Activated CD4-positive, alpha-beta memory T cell treated with anti-CD3 and anti-CD28 coated beads, Interleukin-2, amount 10 ng/mL, durations not matched to agents 7 days and 5 days (primary cell): ENCODE measurements at places on chromosomes 13 and 19.

- DNase-seq = no peak
Measured at GRCh38 chr13:113922412-113923118, 51.3 kb downstream of the C13orf46 start.

- no peak for DNase-seq
Measured at GRCh38 chr13:107580741-107581412, 634.5 kb downstream of the LIG4 start.

DNA sequence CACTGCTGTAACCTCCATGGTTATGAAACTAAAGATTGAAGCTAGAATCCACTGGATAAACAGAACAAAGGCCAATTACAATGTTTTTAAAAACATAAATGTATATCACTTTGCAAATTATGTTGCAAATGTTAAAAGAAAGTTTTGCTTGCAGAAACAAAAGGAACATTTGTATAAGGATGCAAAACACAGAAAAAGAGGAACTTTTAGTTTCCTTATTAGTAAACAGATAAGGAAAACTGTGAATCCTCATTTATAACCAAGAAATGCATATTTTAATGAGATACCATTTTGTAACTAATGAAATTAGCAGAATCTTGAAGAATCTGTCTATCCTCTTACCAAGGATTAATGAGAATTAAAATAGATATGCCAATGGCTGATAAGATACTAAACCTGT lies 32.3 kb downstream of the LPAR6 start:
- no peak for DNase-seq

DNA sequence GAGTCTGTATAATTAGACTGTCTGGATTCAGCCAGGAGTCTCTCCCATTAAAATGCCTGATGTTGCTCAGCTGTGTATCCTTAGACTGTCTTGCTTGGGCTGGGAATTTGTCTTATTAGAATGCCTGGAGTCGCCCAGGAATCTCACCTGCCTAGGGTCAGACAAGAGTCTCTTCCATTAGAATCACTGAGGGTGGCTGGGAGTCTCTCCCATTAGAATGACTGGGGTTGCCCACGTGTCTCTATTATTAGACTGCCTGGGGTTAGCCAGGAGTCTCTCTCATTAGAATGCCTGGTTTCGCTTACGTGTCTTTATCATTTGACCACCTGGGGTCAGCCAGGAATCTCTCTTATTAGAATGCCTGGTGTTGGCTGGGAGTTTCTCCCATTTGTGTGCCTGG lies 1450.0 kb downstream of the UQCRFS1 start:
- no peak for DNase-seq

- DNase-seq = peak; percentile 67
Measured at GRCh38 chr19:35000647-35001501, 751 bp downstream of the GRAMD1A start.

- peak; percentile 40 for DNase-seq
Measured at GRCh38 chr19:6108721-6109633, 1.3 kb downstream of the RFX2 start.

DNA sequence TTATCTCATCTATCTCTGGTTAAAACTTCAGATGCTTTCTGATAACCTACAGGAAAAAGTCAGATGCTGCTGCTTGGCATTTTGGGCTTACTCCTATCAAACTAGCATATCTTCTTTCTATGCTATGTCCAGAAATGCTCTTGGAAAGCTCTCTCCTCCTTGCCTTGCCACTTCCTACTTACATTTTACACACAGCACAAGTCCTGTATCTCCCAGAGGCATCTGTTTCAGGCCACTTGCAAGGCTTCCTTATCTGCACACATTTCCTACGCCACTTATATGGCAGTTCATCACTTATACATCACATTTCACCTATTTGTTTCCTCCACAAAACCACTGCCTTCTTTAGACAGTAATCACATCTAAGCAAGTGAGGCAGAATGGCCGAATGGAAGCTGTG lies 220.3 kb downstream of the DNAJC15 start:
- no peak for DNase-seq

DNA sequence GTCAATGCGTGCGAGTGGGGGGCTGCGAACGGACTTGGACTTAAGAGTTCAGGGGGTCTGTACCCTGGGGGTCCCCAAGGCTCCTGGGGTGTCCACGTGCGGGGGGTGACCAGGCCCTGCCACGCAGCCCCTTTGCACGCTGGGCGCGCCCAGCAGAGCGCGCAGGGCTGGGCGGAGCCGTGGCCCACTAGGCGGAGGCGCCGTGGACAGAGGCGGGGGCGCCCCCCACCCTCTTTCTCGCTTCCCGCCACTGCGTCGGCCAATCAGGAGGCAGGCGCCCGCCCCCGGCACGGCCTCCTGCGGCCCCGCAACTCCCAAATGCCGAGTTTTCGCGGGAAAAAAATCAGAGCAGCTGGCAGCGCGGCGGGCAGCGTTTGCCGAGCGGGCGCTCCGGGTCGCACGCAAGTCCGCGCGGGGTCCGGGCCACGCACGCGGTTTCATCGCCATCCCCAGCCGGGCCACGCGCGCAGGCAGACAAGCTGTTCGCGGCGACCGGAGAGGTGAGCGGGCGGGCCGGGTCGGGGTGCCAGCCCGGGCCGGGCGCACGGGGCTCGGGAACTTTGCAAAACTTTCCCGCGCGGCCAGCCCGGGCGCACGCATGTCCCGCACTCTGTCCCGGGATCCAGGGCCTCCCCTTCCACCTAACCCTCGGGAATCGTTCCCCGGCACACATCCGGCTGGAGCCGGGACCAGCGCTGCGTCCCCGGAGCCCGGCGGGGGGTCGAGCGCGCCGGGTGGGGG lies at the start of gene UHRF1:
Gene UHRF1, plus strand, starts transcription at position 346 of the 741 bp plus-strand sequence. CDS start 1,385 bp downstream, outside the sequence.
- peak; percentile 66 for DNase-seq

- no peak for DNase-seq
Measured at GRCh38 chr19:34841780-34842179, 68.8 kb upstream of the ZNF599 start.

GRCh38 chr13:91078093-91078679 lies 269.3 kb upstream of the MIR17HG start:
- no peak for DNase-seq

GRCh38 chr13:107266657-107267056 lies 698.7 kb upstream of the ARGLU1 start:
- no peak for DNase-seq

DNA sequence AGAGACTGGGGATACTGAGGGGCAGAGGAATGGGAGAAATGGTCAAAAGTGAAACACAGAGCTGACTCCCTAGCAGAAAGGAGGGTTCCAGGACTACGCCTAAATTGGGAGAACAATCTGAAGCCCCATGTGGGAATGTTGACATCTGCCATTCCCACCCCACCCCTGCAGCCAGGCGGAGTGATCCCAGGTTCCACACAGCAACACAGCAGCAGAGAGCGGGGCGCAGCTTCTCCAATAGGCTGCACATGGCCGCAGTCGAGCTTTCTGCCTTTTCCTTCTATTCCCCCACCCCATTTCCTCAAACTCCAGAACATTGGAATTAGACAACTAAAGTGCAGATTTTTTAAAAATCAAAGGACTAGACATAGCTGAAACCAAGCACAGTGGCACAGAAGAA lies 104.7 kb downstream of the UBL3 start:
- no peak for DNase-seq

DNA sequence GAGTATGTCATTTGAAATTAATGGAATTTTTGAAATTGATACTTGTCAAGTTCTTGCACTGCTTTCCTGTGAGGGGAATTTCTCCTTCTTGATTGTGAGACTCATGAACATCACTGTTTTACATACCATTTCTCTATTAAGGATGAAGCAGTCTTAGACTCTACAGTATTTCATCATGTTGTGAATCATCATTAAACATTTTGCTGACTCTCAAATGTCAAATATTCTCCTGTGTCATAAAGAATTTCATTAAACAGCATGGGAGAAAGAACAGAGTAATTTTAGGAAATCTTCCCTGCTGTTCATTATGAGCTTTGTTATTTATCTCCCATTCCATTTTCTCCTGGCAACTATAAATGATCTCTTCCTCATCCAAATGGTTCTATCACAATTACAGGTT lies 729.0 kb downstream of the PCDH9 start:
- no peak for DNase-seq

GRCh38 chr13:107799001-107799400 lies 416.3 kb downstream of the LIG4 start:
- no peak for DNase-seq

DNA sequence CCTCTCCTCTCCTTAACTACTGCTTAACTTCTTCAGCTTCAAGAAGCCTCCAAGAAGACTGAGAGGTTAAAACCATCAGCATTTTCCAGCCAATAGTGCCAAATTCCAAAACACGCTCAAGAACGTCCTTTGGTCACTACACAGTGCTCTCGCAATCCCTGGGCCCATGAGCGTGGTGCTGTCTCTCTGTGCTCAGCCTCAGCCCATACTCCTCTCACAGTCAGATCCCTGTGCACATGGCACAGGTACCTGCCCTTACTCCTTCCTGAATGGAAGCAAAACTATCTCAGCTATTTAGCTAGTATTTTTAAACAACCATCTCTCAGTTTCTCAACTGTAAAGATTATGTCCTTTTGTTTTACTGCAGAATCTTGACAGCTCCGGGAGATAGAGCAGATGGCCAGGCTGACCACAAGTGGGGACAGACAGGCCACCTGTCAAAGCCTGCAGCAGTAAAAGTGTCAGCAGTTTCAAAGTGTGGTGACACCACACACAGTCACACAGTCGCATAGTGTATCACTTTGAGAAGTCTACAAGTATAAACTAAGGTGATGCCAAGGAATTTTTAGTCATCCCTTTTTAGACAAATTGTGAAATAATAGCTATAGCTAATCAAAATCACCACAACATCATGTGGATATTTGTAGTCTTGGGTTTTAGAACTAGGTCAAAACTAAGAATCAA lies 35.7 kb downstream of the DZIP1 start:
- DNase-seq = no peak

DNA sequence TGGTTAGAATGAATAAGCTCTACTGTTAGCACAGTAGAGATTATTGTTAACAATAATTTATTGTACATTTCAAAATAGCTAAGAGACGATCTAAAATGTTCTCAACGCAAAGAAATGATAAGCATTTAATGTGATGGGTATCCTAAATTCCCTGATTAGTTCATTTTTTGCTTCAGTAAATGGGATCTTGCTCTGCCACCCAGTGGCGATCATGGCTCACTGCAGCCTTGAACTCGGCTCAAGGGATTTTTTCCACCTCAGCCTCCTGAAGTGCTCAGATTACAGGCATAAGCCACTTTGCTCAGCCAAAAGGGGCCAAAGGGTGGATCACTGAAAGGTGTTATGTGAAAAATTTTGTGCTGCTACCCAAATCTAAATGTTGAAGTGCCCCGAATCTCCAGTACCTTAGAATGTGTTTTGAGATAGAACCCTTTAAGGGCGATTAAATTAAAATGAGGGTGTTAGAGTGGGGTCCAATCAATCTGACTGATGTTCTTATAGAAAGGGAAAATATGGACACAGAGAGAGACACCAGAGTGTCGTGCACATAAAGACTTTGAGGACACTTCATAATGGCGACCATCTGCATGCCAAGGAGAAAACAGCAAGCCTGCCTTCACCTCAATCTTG lies 31.5 kb upstream of the ZNF766 start:
- DNase-seq = peak; percentile 64

GRCh38 chr13:65650321-65650720 lies 1579.8 kb downstream of the PCDH9 start:
- no peak for DNase-seq

GRCh38 chr19:27679905-27680304 lies 1533.0 kb downstream of the UQCRFS1 start:
- DNase-seq = no peak

DNA sequence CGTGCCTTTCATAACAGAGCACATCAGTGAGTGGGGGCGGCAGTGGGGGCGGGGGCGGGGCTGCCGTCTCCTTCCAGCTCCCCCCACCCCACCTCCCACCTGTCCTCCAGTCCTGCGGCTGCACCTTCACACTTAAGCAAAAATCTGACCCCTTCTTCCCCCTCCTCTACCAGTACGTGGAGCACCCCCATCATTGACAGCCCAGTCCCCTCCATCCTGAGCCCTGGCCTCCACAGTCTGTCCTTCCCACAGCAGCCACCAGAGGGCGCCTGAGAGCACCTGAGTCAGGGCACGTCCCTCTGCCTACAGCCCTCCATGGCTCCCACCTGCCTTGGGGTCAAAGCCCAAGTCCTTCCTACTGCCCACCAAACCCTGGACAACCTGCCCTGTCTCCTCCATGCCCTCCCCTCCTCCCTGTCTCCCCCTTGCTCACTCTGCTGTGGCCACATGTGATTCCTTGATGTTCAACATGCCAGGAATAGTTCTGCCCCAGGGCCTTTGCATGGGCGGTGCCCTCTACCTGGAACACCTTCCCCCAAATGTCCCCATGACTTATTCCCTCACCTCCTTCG lies 4.0 kb downstream of the EBI3 start:
- DNase-seq = peak; percentile 77

DNA sequence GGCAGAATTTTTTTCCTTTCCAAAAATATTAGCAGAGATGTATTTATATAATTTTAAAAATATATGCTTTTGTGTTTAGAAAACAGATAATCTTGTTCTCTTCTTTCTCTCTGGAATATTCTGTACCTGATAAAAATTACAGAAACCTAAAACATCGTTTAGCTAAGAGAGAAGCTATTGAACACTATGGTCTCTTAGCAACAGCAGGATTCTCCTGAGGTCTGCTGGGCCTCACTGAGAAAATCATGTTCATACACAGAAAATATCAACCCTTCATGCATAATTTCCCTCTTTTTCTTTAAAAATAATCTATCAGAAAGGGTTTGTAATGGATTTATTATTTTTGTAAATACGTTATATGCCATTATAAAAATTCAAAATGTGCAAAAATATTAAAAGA lies 242.2 kb downstream of the DCLK1 start:
- no peak for DNase-seq

DNA sequence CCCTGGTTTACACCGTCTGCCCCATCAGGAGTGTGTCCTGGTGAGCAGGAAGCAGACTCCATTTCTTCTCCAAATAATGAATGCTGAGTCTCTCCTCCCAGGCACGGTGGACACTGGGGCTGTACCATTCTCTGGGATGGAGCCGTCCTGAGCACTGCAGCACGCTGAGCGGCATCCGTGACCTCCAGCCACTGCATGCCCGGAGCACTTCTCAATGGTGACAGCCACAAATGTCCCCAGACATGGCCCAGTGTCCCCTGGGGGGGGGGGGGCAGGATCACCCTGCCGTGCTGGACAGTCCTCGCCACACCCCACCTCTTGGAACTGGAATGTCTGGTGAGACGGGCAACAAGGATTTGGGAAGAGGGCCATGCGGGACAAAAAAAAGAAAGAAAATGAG lies 37.4 kb downstream of the GNG7 start:
- DNase-seq = no peak

- no peak for DNase-seq
Measured at GRCh38 chr13:24050292-24050711, 110.2 kb upstream of the SPATA13 start.

GRCh38 chr19:21454901-21455300 lies 50.5 kb upstream of the ZNF429 start:
- no peak for DNase-seq

DNA sequence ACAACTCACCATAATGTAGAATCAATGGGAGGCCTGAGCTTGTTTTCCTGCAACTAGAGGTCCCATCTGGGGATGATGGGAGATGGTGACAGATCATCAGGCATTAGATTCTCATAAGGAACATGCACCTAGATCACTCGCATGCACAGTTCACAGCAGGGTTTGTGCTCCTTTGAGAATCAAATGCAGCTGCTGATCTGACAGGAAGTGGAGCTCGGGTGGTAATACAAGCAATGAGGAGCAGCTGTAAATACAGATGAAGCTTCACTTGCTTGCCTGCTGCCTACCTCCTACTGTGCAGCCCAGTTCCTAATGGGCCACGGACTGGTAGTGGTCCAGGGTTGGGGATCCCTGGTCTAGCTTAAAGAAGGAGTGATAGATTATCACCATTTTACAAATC lies 33.0 kb downstream of the KPNA3 start:
- DNase-seq = no peak

GRCh38 chr19:3778899-3779723 lies 7.1 kb downstream of the MATK start:
- DNase-seq = no peak
